Fibroblast of lung (primary cell): ENCODE measurements at places on chromosomes 7 and 10. TPM values are rescaled to one million over a fixed set of nuclear protein-coding genes. Genes with fewer than 3 reads are reported as not detected.
A peak's percentile ranks its signal among the peaks of the same experiment; 100 is the strongest.

The C7orf57 gene
- not detected in 2 replicates for total RNA-seq

- peak; percentile 56 for DNase-seq
Measured at GRCh38 chr10:13291061-13291460, 8.8 kb downstream of the PHYH start.

GRCh38 chr7:84324136-84324630, 129.6 kb upstream of the SEMA3A start:
- no peak for DNase-seq

DNA sequence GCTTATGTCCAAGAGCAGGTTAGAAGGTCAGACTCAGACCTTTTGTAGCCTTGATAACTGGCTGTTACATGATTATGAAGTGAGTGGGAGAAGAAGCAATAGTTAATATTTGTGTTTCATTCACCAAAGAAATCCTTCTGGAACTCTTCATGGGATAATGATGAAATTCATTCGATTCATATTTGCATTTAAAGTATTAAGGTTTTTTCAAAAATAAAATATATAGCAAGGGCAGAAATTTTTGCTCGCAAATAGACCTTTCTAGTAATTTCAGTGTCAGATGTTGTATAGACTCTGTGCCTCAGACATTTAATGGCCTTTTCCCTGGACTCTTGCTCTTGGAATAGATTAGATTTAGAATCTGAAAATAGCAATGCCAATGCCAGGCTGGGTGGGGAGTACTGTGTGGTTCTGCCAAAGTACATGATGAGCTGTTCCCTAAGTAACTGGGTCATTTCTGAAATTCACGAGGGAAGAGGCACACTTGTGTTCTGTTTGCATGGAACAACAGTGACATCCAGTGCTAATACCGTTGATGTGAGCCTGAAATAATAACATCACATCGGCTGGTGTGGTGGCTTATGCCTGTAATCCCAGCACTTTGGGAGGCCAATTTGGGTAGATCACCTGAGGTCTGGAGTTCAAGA, 119.2 kb downstream of the MBL2 start:
- DNase-seq = no peak

DNA sequence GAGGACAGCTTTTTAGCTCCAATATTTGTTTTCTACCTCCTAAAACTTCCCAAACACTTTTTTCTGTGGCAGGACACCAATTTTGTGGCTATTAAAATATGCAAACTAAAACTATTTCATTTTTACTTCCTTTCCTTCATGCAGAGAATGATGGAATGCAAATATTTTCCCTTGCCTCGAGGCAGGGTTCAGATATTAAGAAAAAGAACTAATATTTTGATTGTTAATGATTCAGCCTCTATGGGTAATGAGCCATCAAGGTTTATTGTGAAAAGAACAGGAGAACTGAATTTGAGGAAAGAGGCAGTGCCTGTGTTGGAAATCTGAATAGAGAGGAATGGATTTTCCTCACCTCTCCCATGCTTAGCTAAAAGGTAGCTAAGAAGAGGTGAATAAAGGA, 43.1 kb upstream of the CASD1 start:
- DNase-seq = no peak

GRCh38 chr7:103803631-103804030, 185.8 kb downstream of the RELN start:
- no peak for DNase-seq

DNA sequence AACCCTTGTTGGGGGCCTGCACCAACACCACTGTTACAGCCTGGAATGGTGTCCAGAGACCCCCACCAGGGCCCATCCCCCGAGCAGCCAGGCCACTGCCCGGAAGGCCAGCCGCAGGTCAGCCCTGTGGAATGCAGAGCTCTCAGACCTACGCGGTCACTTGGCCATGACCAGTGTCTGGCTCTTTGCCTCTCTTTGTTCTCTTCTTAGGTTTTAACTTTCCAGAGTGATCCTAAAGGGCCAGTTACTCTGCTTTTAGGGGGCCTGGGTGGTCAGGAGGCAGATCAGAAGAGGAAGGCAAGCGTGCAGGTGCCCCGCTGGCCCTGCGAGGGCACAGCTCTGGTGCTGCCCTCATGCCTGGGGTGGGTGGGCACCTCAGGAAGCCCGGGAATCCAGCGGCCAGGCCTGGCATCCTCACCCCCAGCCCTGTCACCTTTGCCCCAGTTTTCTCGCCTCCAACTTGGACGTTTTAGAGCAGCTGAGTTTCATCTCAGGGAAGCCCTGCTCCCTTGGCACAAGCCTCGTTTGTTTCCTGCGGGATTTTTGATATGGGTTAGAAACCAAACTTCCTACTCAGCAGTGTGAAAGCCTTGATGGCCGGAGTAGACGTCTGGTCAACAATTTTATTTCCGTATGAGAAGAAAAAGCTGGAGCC, 62.5 kb upstream of the CHST15 start:
- peak; percentile 78 for DNase-seq

DNA sequence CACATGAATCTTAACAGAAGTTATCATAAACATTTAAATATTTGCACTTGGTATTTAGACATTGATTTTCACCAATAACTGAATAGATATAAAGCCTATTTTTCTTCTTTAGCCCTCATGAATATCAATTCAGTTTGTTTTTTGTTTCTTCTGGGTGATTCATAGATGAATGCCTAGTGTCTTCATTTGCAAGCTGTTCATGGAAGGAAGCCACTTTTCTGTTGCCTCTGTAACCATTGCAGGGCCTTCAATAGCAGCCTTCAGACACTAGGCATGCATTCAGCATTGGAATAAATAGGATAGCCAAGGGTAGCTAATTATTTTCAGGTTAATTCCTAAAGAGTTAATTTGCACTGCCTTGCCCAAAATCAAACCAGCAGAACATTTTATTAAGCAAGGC, 375.3 kb downstream of the DPP6 start:
- DNase-seq = no peak

The TMEM176A gene
- total RNA-seq = 14.2 and 61.1 TPM in 2 replicates

GRCh38 chr7:22427855-22428254, 70.9 kb upstream of the RAPGEF5 start:
- DNase-seq = no peak

DNA sequence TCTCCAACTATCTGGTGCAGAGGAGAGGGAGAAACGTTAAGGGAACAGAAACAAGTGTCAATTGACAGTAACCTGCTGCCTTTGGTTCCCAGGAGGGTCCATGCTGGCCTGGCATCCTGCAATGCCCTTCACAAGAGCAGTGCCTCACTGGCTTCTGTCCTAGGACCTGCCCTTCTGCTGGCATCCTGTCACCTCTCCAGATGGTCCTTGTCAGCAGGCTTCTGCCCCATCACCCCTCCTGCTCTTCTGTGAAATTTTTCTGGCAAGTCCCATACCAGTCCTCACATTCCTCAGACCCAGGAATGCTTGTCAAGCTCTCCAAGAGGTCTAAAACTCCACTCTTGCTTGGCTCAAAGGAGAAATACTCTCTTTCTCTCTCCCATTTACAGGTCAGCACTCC, 34.2 kb downstream of the C10orf67 start:
- no peak for DNase-seq

DNA sequence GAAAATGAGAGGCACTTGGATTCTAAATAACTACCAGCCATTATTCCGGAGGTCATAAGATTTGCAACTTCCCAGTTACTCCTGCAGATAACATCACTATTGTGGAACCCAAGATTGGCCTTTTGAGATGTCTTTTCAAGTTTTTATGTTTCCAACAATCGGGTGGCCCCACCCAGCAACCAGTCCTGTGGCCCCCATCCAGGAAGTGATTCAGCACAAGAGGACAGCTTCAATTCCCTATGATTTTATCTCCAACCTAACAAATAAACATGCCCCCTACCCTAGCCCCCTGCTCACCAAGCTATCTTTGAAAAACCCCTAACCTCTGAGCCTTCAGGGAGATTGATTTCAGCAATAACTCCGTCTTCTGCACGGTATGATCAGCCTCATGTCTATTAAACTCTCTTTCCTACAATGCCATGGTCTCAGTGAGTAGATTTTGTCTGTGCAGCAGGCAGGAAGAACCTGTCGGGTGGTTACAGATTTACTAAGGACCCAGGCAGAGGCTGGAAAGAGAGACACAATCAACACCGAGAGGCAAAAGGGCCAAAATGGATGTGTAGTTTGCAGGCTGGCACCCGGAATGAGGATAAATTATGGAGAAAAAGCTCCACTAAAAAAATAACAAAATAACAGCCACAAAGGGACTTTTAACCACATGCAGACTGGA, 83.9 kb upstream of the UNC5B start:
- peak; percentile 5 for DNase-seq

- DNase-seq = peak; percentile 86
Measured at GRCh38 chr10:31004611-31005193, 27.0 kb downstream of the ZNF438 start.

The RTKN2 gene
- total RNA-seq = 0.51 and 1.2 TPM in 2 replicates

DNA sequence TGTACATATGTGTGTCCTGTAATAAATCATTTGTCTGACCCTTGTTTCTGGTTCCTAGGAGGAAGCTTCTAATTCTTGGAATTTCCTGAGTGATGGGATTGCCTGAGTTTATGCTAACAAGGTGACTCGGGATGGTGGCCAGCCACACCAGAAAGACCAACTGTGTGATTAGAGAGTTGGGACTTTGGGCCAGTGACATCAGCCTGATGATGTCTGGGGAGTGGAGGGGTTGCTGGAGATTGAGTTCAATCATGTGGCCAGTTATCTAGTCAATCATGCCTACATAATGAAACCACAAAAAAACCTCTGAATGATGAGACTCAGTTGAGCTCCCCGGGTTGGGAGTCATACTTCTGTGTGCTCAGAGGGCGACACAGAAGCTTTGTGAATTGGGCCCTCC, 23.5 kb upstream of the CARD11 start:
- DNase-seq = no peak
